CD8-positive, alpha-beta T cell (primary cell): ENCODE measurements at places on chromosomes 1 and 21.

DNA sequence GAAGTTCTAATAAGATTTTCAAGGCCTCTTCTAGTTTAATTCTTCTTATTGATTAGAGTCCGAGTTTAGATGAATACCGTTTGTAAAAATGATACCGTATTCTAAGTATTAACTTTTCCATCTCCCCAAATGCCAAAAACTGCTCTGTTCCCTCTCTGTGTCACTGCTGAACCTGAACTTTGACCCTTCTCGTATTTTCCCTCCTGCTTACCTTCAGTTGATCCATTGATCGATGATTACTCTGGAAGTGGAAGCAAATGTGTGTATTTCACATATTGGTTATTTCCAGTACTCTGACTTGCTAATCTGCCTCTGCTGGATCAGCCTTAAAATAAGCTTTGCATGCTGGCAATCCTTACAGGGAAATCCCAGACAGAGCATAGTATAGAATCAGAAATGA lies 68.5 kb downstream of the KIF1B start:
- DNase-seq: no peak

- DNase-seq: no peak
Measured at GRCh38 chr21:26715878-26716506, 129.2 kb downstream of the ADAMTS1 start.

DNA sequence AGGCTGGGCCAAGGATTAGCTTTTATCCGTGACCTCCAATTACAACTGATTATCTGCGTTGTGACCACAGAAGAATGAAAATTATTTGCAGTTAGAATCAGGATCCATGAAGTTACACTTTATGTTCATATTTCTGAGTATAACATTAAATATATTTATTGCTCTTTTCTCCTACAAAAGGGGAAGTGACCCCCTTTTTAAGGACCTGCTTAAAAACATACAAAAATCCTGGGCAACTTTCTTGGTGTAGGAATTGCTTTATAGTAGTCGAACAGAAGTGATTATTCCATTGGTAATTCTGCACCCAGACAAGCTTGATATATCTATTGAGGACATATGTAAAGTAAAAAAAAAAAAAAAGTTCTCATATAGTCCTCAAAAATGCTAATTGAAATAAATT lies 208.7 kb downstream of the MRPL39 start:
- no peak for DNase-seq

DNA sequence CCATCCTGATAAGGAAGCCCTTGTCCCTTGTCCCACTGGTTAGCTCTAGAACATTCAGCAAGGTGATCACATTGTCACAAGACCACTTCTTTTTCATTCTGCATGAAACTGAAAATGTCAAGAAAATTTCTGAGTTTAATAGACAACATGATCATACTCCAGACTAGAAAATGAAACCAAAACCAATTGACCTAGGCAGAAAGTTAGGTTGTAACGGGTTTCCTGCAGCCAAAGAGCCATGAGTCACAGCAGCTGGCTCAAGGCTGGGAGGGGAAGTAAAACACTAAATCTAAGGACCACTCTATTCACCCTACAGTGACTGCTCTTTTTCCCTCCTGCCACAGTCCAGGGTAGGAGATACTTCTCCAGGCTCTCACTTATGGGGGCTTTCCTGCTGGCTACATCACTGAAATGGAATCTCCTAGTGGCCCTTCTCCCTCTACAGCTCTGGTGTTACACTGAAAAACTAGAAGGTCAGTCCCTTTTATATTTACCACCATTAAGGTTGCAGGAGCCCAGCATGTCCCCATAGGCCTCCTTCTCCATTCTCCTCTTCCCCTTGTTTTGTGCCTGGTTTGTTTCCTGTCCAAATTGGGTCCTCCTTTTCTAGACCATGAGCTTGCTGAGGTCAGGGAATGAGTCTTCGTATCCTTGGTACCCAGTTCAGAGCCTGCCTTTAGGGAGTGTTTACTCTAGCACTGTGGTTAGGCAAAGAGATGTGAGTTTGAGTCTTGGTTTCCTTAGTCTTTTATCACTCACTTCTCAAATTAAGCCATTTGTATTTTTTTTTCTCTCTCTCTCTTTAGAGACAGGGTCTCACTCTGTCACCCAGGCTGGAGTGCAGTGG lies 236.5 kb upstream of the JUN start:
- peak; percentile 34 for DNase-seq

GRCh38 chr1:232507571-232507970 lies 122.4 kb downstream of the SIPA1L2 start:
- no peak for DNase-seq

GRCh38 chr1:38772026-38772425 lies 87.5 kb downstream of the RRAGC start:
- DNase-seq: no peak

- no peak for DNase-seq
Measured at GRCh38 chr1:14742181-14742980, 143.9 kb downstream of the KAZN start.

DNA sequence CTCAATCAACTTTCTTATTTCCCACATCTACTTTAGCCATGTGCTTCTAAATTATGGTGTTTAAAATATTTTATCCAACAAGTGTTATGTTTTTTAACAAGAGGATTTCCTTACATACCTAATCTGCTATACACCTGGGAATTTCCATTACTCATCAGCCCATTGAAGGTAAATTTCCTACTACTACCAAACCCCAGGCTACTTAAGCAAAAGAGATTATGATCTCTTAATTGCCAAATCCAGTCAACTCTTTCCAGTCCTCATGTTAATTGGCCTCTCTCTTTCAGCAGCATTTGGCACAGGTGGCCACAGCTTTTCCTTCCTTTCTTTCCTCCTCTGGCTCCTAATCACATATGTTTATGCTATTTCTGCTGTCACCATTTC lies 5.1 kb upstream of the C1orf162 start:
- no peak for DNase-seq

- peak; percentile 70 for DNase-seq
Measured at GRCh38 chr1:47192458-47193384, 2.9 kb upstream of the PDZK1IP1 start.

GRCh38 chr1:95863086-95863485 lies 629.1 kb downstream of the RWDD3 start:
- DNase-seq: no peak

DNA sequence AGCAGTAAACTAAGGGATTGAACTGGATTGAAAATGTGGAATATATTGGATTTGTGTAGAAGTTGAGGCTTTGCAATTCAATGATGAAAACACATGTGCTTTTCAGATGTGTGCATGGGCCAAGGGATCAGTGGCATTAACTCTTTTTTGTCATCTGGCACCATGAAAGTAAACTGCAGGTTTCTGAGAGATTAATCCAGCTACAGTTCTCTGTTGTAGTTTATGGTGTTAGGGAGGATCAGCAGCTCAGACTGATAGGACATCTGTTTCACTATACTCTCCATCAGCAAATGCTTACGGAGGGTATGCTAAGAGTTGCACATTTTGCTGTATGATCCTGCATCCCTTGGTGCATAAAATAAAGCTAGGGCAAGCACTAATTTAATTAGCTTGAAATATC lies 82.6 kb downstream of the C1orf21 start:
- no peak for DNase-seq

DNA sequence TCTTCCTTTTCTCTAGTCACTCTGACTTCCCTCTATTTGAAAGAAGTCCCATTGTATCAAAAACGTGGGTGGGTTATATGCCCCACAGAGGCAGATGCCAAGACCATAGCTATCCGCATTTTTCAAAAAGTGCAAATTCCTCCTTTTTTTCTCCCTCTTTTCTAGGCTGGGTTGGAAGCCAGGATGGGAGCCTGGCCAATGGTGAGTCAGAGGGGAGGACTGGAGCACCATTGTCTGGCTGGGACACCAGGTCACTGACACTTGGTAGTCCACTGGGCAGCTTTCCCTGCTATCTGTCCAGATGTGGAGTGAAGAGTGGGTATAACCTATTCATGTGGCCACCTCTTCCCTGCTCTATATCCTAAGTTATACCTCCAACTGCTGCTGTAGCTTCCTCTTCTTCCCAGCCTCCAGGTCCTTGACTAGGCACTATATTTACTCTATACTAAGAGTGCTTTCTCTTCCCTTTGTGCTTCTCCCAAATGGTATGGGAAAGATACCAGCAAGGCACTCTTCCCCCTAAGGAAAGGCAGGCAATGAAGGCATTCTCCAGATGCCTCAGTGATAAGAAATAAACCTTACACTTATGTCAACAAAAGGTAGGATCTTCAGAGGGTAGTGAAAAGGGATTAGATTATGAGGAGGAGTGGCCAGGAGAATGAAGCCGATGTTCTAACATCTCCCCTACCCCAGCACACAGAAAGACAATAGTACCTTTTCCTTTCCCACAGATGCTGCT lies 12.9 kb downstream of the PI4KB start:
- DNase-seq: no peak

GRCh38 chr1:12407050-12407961 lies 177.5 kb downstream of the VPS13D start:
- DNase-seq: no peak

DNA sequence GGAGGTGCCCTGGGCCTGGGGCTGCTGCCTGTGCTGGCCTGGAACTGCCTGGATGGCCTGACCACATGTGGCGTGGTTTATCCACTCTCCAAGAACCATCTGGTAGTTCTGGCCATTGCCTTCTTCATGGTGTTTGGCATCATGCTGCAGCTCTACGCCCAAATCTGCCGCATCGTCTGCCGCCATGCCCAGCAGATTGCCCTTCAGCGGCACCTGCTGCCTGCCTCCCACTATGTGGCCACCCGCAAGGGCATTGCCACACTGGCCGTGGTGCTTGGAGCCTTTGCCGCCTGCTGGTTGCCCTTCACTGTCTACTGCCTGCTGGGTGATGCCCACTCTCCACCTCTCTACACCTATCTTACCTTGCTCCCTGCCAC lies 1.8 kb downstream of the GPR3 start:
- no peak for DNase-seq

DNA sequence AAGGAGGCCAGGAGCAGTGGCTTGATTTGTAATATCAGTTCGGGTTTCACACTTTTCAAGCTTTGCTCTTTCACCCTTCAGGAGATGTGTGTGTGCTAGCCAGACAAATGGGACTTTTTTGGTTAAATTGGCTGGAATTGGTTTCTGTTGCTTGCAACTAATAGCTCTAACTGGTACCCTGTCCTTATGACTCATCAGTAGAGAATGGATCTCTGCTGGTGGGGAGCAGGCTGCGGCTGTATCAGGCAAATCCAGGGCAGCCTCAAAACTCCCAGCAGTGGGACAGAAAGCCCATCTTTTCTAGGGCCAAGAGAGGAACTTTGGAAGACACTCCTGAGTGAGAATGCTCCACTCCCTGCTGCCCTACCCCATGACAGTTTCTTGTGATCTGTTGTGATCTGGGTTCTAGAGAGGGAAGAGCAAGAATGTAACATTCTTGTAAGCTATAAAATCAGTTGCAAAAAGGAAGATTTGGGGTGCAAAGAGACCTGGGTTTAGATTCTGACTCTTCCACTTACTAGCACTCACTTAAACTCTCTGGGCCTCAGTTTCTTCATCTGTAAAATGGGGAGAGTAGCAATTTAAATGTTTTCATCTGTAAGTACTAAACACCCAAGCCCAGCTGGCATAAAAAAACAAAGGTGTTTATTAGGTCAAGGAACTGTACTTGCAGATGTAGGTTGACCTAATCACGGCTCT lies 257.0 kb upstream of the TMEM51 start:
- DNase-seq: no peak

DNA sequence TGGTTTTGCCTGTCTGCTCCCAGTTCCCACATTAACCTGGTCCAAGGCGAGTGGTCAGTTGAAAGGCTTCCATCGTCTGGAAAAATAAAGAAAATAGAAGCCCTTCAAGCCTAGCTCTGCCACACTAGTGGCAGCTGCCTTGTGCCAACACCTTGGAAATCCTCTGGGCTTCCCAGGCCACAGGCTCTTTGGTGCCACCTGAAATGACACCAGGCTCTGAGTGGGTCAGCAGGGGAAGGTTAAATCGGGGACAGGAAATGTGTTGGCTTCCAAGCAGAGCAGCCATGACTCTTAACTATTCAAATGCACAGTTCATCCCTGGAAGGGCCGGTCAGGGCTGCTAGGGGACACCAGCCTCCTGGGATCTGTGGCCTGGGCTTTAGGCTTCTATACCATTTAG lies 558.7 kb downstream of the MATN1 start:
- DNase-seq: no peak

DNA sequence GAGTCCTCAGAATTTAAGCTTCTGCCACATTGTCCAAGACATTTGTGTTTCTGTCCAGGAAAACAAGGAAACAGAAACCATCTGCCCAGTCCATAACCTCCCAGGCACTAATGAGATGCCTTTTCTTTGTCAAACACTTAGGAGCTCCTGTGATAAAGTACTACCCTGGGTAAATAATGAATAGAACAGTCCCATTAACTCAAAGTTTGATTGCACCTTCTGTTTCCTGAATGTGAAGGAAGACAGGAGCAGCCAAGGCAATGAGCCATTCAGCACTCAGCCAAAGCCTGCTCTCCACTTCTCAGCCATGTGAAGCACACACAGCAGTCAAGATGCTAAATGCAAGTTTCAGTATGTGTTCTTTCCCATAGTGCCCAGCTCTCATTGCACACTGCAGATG lies 199.8 kb downstream of the SEC16B start:
- no peak for DNase-seq

GRCh38 chr1:220703305-220703704 lies 13.1 kb downstream of the C1orf115 start:
- no peak for DNase-seq

DNA sequence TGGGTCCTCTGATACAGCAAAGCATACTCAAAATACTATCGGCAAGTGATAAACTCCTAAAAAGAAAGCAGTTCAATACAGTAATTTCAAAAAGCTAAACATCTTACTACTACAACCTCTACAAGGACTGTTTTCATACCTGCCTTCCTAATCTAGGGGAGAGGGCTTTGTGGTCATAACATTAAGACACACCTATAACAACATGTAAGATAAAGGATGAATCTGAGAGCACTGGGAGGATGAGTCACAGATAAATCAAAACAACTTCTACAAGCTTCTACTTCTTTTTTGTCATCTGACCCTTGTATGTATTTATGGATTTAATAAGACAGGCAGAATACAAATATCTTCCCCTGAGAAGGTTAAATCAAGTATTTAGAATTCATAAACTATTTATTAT lies 40.0 kb downstream of the LTN1 start:
- no peak for DNase-seq

- DNase-seq: no peak
Measured at GRCh38 chr1:94239051-94239450, 1.7 kb upstream of the ARHGAP29 start.

- no peak for DNase-seq
Measured at GRCh38 chr1:54283635-54284385, 83.8 kb downstream of the MRPL37 start.

DNA sequence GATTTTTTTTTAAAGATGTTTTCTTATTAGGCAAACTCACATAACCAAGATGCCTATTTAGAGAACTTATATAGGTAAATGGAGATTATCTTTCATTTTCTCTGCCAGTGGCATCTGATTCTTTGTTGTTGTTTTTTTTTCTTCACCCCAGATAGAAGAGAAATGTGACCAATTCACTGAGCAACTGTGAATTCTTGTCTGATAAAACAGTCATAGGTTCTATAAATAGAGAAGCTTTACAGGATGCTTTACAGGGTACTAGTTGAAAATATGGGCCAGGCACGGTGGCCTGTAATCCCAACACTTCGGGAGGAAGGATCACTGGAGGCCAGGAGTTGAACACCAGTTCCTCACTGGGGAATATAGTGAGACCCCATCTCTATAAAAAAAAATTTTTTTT lies 50.7 kb upstream of the LAMC2 start:
- no peak for DNase-seq

GRCh38 chr1:53093778-53094532 lies 31.9 kb downstream of the PODN start:
- no peak for DNase-seq
